ENCODE measurements at places on chromosomes 7 and 10.

DNA sequence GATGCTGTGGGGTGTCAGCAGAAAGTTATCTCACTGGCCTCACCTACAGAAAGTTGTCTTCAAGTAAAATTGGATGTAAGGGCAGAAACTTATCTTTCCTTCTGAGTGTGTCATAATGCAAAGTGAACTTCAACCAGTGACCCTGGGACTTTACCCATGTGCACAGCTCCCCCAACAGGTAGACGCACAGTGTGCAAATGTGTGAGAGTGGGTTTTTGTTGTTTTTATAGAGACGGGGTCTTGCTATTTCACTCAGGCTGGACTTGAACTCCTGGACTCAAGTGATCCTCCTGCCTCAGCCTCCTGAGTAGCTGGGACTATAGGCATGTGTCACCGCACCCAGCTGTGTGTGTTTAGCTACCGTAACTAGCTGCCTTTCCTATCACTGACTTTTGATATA lies 6.4 kb upstream of the KAZALD1 start:
- DNase-seq = no peak

DNA sequence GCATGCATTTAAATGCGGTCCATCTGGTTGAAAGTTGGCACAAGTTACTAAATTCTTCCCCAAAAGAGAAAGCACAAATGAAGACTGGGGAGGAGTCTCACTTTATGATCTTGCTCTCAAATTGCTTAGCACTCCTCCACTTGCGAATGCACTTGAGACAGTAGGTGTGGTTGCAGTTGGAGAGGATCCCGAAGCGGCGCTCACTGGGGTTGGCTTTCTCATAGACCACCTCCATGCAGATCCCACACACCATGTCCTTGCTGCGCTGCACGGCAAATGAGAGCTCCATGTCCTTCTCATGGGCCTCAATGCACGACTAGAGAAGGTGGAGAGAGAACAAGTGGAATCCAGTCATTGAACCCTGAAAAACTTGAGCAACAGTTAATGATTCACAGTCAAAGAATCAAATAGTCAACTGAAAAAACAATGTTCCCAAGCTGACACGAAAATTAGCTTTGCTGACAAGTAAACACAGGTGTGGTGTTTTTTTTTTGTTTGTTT lies 22.7 kb downstream of the MKRN1 start:
- no peak for DNase-seq

DNA sequence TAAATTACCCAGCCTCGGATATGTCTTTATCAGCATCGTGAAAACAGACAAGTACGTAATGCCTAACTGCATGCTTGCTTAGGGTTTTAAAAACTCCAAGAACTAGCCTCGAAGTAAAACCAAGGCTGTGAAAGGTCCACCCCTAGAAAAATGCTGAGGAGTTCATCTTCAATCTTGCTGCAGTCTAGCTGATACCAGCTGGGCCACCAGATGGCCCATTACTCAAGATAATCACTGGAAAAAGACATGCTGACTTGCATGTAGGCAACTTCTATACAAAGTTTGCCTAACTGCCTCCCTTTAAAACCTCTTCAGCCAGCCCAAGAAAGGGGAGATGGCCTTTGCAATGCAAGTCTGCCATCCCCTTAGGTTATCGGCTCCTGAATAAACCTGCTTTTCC lies 614.1 kb downstream of the GALNT17 start:
- no peak for DNase-seq

GRCh38 chr10:93652857-93653256 lies 40.5 kb downstream of the PDE6C start:
- DNase-seq = no peak
